Stimulated activated CD4-positive, alpha-beta T cell treated with anti-CD3 and anti-CD28 coated beads, Interleukin-15, amount 100 ng/mL, for 1 hour (primary cell): ENCODE measurements at places on chromosomes 3 and 15.

DNA sequence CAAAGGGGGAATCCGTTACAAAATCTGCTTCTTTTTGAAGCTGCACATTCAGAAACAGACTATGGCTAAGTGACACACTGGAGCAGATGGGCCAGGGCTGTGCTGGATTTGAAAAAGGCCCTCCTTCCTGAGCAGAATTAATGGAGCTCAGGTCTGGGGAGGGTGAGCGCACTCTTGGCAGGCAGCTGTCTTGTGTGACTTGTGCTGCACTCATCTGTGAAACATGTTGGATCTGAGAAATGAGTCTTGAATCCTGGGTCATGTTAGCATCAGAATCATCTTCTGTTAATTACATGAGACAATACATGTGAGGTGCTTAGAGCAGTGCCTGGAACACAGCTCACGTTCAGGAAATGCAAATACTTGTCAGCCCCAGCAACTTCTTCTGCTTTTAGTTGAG is 219.6 kb downstream of the THSD4 start:
- DNase-seq, result no peak

DNA sequence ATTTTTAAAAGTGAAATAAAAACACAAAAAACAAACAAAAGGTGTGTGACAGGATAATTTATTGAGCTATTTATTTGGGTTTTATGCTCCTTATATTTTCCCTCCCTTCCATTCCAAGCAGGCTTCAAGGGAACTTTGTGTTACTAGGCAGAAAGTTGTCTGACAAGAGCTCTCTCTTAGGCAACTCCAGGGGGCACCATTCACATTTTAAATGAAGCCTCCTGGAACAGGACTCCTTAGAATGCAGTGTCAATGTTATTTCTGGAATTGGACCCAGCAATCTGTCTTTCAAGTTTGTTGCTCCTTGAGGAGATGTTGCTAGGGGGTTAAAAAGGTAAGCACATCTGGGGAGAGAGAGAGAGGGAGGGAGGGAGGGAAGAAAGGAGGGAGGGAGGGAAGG is 5.4 kb upstream of the RFX7 start:
- DNase-seq, result no peak

GRCh38 chr3:193906849-193907410 is 229.0 kb upstream of the HES1 start:
- no peak for DNase-seq

DNA sequence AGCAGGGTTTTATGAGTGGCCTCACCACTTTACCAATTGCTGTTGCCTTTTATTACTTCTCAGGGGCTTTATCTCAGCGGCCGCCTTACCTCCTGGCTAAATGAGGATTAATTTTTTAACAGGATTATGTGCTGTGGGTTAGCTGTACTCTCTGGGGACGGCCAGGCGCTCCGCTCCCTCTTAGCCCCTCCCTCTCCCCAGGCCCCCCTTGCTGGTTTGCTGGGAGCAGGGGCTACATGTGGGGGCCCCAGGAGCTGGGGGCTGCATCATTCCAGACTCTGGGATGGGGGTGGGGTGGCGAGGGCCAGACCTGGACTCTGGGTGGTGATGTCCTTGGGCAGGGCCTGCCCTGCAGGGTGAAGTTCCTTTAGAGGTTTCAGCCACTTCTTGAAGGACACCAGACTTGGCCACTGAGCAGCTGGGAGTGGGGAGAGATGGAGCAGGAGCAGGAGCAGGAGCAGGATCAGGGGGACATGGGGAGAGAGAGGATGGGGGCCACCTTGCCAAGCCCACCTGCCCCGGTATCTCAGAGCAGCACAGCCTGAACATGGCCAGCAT is 196.1 kb downstream of the GOLGA6L6 start:
- no peak for DNase-seq

DNA sequence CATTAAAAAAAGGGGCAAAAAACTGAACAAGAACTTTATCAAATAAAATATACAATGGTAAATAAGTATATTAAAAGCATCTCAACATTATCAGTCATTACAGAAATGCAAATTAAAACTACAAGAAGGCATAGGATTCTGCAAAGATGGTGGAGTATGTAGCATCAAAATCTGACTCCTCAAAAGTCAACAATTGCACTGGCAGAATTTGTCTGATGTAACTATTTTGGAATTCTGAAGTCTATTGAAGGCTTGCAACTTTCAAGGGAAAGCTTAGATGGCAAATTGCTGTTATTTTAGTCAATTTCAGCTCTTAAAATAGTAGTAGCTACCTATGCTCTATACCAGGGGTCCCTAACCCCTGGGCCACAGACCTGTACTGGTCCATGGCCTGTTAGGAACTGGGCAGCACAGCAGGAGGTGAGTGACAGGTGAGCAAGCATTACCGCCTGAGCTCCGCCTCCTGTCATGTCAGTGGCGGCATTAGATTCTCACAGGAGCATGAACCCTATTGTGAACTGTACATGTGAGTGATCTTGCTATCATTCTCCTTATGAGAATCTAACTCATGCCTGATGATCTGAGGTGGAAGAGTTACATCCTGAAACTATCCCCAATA is 107.6 kb downstream of the TGFBR2 start:
- DNase-seq, result no peak

GRCh38 chr3:154598166-154598565 is 168.2 kb upstream of the GPR149 start:
- DNase-seq, result no peak
